Cerebellum (tissue), 4 donors: ENCODE measurements at places on chromosomes 5 and 9.
A peak's percentile ranks its signal among the peaks of the same experiment; 100 is the strongest.

- DNase-seq, result no peak
Measured at GRCh38 chr9:133525677-133526076, 918 bp upstream of the MYMK start.

DNA sequence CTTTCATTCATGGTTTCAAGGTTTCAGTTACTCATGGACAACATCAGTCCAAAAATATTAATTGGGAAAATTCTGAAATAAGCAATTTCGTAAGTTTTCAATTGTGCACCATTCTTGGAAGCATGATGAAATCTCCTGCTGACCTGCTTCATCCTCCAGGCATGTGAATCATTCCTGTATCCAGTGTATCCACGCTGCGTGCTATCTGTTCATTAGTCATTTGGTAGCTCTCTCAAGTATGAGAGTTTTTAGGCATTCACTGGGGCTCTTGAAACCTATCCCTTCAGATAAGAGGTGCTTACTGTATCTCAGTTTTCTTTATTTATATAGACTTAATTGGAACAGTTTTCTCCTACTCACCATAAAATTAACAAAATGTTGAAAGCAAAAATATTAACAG, 293.0 kb downstream of the CDH12 start:
- no peak for DNase-seq

GRCh38 chr5:101393795-101394450, 490.8 kb upstream of the ST8SIA4 start:
- DNase-seq, result no peak

- no peak for DNase-seq
Measured at GRCh38 chr9:114991861-114992260, 61.5 kb upstream of the TNFSF8 start.

DNA sequence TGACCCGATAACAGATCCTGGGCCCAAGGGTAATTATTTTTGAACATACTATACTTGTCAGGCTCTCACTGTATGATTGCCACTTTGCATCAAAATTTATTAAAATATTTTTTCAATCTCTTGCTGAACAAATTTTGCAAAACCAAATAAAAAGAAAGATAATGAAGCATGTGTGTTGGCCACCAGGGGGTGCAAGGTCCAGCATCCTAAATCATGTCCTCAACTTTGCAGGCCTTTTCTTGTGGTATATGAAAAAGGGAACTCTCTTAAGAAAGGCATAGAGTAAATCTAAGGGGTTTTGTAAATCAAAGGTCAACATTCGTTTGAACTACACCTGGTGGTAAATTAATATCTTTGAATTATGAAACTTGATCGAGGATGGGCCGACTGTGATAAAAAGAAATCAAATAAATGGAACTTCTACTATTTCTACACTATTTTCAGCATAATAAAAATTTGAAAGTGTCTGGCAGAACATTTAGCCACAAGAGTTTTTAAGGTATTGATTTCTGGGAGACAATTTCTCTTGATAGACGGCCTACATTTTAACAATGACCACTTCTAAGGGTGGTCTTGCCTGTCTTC, 676.5 kb downstream of the DMRTA1 start:
- DNase-seq, result peak; percentile 13

GRCh38 chr9:136596630-136597031, 50.8 kb upstream of the NOTCH1 start:
- DNase-seq, result no peak

DNA sequence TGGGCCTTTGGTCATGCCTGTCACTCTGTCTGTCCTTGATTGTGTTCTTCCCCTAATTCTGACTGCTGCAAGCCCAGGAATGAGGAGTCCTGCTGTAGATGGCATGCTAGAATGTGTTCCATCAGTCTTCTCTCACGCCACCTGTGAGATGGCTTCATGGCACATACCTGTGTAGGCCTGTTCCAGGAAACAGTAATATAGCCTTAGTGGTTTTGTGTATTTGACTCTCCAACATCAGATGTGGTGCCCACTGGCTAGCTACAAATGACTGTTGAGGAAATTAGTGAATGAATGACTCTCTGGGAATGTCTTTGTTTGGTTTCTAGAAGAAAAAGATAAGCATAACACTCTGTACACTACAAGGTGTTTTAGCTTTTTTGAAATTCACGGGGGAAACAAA, 367.5 kb downstream of the KDM4C start:
- DNase-seq, result no peak

DNA sequence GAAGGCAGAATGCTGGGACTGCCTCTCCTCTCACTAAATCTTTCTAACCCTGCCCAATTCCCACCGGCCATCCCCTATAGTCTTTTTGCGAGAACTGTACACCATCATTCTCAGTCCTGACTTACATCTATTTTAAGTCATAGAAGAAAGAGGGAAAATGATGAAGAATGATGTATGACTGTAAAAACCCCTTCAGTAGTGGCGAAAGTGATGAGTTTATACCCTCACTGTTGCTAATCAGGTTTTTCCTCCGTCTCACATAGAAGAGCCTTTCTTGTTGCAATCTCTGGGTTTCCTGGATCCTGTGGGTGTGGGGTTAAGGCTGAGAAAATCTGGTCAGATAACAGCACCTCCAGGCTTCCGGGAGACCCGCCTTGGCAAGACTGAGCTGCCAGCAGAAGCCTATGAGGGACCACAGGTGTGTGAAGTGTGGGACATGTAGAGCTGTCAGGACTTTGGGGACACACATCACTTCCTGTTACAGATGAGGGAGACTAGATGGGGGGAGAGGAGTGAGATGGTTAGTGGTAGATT, 147.1 kb upstream of the SLC12A2 start:
- no peak for DNase-seq
